Astrocyte (in vitro differentiated cells and primary cell): ENCODE measurements at places on chromosomes 16 and 17. TPM values are rescaled to one million over a fixed set of nuclear protein-coding genes. Genes with fewer than 3 reads are reported as not detected.

Gene KRTAP3-2
- not detected in 2 replicates for total RNA-seq

Gene NLRP1
- total RNA-seq: 37.5 and 48.1 TPM in 2 replicates

Gene C16orf74
- total RNA-seq: 2.6 and 4.7 TPM in 2 replicates

DNA sequence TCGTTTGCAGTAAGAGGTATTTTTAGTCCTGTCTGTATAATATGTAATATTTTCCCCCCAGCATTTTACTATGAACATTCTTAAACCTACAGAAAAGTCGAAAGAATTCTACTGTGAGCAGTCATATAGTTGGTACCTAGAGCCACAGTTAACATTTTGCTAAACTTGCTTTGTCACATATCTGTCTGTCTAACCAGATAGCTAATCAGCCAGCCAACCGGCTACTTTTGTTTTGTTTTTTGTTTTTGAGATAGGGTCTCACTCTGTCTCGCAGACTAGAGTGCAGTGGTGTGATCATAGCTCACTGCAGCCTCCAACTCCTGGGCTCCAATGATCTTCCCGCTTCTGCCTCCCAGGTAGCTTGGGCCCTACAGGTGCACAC is 73.3 kb downstream of the ABCC1 start:
- peak overlapping the region; percentile 24 for H3K4me3 ChIP-seq
- H3K27ac ChIP-seq: peak overlapping the region; percentile 88
- DNase-seq: no peak
- H3K4me1 ChIP-seq: peaks cover 50% of the 10 kb centered on the region
- no peaks in the 10 kb centered on the region for H3K27me3 ChIP-seq

DNA sequence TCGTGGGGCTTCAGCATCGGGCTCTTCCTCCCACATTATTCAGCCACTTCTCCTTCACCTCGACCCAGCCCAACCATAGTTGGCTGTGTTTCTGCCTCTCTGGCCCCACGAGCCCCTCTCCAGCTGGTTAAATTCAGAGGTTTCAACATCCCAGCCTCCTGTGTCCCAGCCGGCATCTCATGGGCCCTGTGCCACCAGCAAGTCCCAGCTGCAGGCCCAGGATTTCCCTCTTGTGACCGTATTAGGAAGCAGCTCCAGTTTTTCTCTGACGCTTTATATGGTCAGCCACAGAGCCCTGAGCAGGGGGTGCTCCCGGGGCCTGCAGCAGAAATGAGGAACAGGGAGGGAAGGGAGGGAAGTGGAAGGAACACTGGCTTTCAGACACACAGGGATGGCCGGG is 27.4 kb downstream of the MYH11 start:
- no peaks in the 10 kb centered on the region for H3K4me1 ChIP-seq
- DNase-seq: peak; percentile 21
- no peak overlapping the region for H3K4me3 ChIP-seq
- H3K36me3 ChIP-seq: no peaks in the 10 kb centered on the region

DNA sequence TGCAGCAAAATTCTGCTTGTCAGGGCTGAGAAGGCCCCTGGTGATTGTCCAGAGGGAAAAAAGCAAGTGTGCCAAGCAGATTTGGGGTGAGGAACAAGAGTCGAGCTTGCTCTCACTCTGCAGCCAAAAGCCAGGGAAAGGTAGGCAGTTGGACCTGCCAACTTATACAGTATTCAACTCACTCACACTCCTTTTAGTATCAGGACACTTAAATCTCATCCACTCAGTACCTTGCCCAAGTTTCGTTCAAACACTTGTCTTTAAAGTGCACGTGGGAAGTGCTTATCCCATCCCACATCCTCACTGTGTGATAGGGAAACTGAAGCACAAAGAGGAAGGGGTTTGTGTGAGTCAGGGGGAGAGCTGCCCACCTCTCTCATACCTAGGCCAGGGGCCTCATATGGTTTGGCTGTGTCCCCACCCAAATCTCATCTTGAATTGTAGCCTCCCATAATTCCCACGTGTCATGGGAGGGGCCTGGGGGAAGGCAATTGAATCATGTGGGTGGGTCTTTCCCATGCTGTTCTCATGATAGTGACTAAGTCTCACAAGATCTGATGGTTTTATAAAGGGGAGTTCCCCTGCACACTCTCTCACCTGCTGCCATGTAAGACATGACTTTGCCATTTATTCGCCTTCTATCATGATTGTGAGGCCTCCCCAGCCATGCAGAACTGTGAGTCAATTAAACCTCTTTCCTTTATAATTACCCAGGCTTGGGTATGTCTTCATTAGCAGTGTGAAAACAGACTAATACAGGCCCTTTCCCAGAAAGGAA is 25.6 kb upstream of the CES5A start:
- DNase-seq: no peak
- no peak overlapping the region for H3K4me3 ChIP-seq
- H3K27ac ChIP-seq: no peak overlapping the region
- H3K4me1 ChIP-seq: no peaks in the 10 kb centered on the region
- H3K27me3 ChIP-seq: no peaks in the 10 kb centered on the region

- peaks cover 25% of the 10 kb centered on the region for H3K4me1 ChIP-seq
- no peaks in the 10 kb centered on the region for H3K36me3 ChIP-seq
- no peak overlapping the region for H3K27ac ChIP-seq
- DNase-seq: peak; percentile 24
- H3K27me3 ChIP-seq: peaks cover 3% of the 10 kb centered on the region
Observed at GRCh38 chr17:7356072-7356549, 1.2 kb downstream of the TMEM95 start.

GRCh38 chr16:81143921-81144471 is 47.8 kb upstream of the GCSH start:
- no peaks in the 10 kb centered on the region for H3K36me3 ChIP-seq
- H3K27ac ChIP-seq: no peak overlapping the region
